Daoy (cell line): ENCODE measurements at places on chromosomes 2 and 18. TPM values are rescaled to one million over a fixed set of nuclear protein-coding genes. Genes with fewer than 3 reads are reported as not detected.
A peak's percentile ranks its signal among the peaks of the same experiment; 100 is the strongest.

DNA sequence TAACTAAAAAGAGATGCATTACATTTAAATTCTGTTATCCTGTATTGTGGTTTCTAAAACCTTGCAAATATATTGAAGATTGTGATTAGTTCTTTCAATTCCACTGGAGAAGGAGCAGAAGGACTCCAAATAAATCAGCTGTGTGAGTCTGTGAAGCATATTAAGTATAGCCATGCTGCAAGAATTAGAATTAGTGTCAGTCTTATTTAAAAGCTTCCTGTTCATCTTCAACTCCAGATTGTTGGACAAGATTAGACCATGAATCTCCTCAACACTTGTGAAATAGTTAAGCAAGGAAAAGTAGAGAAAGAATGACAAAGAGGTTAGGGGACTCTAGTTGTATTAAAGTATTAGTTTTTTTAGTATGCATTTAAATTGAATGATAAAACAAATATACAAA, 92.5 kb upstream of the LRP1B start:
- no peak for DNase-seq

DNA sequence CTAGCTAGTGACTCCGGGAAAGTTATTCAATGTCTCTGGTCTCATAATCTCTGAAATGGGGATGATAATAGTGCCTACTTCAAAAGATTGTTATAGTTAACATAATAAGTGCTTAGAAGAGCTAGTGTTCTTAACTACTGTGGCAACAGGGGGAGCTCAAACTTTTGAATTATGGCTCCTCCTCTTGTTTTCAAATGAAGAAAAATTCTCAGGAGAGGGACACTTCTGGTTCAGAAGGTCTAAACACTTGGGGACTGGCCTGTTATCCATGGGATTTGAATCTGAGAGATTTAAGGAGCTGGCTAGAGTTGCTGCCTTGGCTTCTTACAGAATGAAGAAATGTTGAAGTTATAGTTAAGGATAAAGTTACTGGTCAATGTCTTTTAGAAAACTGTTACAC, 92.2 kb upstream of the ITGB6 start:
- DNase-seq: no peak

SPEG gene
- total RNA-seq: 4.9 and 18.4 TPM in 2 replicates

SLC38A11 gene
- not detected in 2 replicates for total RNA-seq

GRCh38 chr2:209512971-209513370, 89.1 kb downstream of the MAP2 start:
- no peak for DNase-seq

- peak; percentile 39 for DNase-seq
These were observed 99.1 kb upstream of the NEUROD1 start for GRCh38 chr2:181779288-181780021.

- DNase-seq: no peak
These were observed 84.5 kb downstream of the INHBB start for GRCh38 chr2:120430501-120430830.

PFN4 gene
- total RNA-seq: 0.74 and 4.7 TPM in 2 replicates

CCDC68 gene
- 0.18 and 3.5 TPM in 2 replicates for total RNA-seq

ARHGAP15 gene
- total RNA-seq: 0.51 and 1.4 TPM in 2 replicates

ALPG gene
- not detected in 2 replicates for total RNA-seq

- no peak for DNase-seq
These were observed 1377.1 kb upstream of the PIK3C3 start for GRCh38 chr18:40577981-40578365.

- peak; percentile 29 for DNase-seq
These were observed 240.1 kb upstream of the MMADHC start for GRCh38 chr2:149827585-149828126.

GRCh38 chr2:230048010-230048671, 20.6 kb downstream of the SLC16A14 start:
- no peak for DNase-seq

DNA sequence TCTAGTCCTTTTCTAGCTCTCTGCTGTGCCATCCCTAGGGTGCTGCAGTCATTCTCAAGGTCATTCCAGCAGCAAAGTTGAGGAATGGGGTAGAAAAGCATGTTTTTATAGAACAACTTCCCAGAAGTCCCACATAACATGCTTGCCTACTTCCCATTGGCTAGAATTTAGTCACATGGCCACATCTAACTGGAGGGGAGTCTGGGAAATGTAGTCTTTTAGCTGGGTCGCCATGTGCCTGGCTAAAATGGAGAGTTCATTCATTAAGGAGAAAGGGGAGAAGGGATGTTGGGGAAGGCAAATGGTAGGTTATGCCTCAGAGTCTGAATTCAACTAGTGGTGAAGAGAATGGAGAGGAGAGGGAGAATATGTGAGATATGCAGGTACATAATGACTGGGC, 85.7 kb downstream of the SLC4A3 start:
- DNase-seq: peak; percentile 42
